ENCODE measurements at places on chromosomes 6 and 20.

GRCh38 chr20:46724343-46724959, 15.0 kb downstream of the SLC2A10 start:
- DNase-seq: no peak

DNA sequence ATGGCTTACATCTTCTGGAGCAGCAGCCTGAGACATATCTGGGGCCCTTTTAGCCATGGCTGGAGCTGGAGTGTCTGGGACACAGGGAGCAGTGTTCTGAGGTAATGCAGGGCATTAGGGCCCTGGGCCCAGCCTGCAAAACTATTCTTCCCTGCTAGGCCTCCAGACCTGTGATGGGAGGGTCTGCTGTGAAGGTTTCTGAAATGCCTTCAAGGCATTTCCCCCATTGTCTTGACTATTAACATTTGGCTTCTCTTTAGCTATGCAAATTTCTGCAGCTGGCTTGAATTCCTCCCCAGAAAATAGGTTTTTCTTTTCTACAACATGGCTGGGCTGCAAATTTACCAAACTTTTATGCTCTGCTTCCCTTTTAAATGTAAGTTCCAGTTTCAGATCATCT, 61.5 kb downstream of the EDN1 start:
- DNase-seq: no peak

- DNase-seq: no peak
These were observed 7.5 kb downstream of the ESF1 start for GRCh38 chr20:13777171-13777601.

DNA sequence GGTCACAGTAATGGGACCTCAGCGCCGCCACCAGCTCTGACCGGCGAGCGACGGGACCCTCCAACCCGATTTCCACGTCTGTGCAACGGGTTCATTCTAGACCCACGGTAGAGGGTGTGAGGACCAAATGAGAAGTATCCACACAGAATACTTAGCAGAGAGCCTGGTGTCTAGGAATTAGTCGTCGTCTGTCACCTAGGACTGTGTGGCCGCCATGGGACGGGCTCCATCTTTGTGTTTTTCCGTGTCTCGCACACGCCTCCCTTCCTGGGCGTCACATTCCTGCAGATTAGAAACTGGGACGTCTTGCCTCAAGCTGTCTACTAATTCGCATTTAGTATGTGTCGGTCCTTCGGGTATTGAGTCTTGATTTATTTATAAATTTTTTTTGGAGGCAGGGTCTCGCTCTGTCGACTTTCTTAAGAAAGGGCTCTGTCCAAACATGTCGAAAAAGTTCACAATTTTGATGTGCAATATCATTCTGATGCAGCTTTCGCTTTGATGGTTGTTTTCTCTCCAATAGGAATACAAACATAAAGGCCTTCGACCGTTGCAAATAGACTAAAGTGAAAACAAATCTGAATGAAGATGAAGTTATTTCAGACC, 563 bp downstream of the MGME1 start:
- DNase-seq: peak; percentile 61

- no peak for DNase-seq
These were observed 73.2 kb downstream of the CDYL start for GRCh38 chr6:4849226-4850022.

DNA sequence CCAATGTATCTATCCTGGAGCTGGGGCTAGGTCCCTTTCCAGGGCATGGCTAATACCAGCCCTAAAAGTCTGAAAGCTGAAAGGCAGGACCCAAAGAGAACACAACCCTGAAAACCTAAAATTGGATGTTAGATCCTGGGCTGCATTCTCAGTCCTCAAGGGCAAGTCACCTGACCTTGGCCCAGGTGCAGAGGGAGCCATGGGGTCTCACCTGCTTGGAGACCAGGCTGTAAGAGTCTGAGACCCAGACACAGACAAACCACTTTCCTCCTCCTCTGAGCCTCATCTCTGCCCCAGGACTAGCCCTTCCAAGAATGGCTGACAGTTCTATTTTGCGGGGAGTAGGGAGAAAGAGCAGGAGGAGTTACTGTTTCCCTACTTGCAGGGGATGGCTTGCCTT, 60.0 kb downstream of the EFCAB8 start:
- no peak for DNase-seq

DNA sequence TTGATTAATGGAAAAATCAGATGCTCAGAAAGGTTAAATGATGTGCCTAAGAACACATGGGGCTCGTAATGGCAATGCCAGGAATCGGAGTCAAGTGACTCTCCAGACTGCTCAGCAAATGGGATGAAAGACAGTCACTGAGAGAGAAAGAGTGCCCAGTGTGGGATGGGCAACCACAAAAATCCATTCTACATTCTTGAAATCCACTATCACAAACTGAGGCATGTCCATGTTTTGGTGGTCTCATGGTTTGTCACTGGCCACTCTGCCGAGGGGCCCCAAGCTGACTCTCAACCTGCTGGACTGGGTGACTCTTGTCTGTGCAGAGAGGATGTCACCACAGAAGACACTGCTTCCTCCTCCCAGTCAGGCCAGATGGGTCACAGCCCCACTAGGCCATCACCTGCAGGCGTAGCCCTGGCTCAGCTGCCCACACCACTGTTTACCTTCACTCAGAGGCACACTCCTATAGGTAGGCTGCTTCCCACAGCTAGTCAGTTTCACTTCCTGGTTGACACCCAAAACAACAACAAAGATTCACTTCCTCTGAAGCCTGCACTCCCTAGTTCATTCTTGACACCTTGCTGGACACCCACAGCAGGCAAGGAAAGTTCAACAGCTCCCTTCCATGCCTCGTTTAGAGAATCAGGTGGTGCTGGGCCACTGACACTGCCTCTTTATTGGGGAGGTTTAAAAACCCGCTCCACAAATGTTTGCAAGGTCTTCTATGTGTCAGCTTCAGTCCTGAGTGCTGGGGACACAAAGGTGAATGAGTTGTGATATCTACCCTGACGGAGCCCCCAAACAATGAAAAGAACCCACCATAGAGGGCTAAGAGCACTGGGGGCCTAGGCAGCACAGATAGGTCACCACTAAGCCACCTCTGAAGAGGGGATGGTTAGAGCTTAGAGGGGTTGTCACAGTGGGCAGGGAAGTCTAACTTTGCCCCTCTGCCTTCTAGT, 21.7 kb downstream of the MAP1LC3A start:
- DNase-seq: peak; percentile 10

DNA sequence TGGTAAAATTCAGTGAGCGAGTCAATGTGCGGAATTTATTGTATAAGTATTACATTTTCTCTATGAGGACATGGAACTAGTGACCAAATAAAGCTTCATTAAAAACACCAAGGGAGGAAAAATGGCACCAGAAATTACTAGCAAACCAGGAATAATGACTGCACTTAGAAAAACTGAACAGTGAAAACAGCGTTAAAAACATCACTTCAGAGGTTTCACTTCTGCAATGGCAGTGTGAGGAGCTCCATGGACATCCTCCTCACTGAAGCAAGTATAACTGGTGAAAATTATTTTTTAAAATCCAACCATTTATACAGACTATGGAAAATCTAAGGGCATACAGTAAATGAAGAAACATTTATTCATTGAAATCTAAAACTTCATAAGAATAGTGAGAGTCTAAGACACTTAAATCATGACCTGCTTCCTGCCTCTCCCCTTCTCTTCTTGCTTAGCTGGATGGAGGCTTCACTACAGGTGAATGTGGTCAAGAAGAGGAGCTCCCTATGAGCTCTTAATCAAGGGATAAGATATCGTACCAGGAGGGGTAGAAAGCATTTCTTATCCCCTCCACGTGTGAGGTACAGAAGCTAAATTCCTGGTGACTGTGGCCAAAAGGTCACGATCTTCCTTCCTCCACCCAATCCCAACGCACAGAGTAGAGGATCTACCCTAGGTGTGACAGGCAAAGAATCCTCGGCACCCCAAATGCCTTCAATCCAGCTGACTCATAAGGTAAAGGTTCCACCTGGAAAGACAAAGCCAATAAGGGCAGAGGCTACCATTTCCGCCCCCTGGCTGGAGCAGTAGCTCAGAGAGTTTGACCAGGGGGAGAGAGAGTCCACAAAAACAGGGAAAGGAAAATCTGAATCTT, 12.3 kb upstream of the ASF1A start:
- no peak for DNase-seq

DNA sequence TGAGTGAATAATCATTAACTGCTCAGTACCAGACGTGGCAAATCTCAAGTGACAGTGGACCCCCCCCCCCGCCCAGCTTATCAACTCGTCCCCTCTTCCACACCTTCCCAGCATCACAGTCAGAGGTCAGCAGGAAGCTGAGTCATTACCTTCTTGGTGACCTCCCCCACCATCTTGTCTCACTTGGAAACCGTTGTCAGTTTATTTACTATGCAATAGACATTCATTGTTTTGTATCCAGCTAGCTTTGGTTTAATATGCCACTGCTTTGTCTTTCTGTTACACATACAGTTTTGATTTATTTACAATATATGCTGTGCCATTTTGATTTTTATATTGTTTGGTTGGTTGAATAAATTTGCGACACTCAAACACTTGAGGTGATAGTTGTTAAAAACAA, 158.1 kb downstream of the QKI start:
- DNase-seq: no peak

DNA sequence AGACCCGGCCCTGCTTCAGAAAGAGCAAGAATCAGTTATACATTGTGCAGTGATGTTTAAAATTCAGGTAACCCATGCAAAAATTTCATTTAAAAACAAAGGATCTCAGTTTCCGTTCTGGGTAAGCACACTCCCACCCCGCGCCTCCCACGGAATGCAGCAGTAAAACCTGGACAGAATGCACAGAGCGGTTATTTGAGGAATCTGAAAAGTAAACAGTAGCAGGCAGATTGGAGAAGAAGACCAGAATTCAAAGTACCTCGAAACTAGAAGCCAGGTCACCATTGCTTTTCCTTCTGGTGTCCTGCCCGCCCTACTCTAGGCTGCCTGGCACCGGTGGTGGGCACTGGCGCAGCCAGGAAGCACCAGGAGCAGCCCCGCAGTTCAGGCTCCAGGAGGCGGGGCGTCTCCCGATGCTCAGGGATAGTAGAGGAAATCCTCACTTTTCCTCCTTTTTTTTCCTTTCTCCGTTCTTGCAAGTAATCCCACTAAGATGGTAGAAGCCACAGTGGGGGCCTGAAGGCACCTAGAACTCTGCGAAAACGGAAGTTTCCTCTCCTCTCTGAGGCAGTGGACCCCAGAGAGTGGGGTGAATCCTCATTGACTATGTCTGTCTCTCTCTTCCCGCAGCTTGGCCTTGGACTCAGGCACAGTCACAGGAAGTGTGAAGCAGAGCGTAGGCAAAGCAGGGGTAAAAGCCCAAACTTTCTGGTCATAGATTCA, 28.3 kb downstream of the METTL24 start:
- DNase-seq: no peak

DNA sequence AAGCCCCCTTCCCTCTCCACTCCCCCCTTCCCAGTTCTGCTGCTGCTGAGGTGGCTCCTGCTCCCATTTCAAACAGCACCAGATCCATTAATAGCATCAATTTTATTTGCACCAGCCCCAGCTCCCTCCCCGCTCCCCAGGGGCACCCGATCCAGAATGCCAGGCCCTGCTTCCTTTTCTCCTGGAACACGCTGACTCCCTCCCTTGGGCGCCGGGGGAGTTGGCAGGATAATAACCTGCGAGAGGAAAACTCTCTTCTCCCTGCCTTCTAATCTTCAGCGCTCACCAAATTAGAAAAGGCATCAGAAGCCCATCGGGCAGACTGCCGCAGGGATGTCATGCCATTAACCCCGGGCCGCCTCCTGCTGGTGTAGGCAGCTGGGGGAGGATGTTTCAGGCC, 77.8 kb downstream of the NCR2 start:
- DNase-seq: no peak

DNA sequence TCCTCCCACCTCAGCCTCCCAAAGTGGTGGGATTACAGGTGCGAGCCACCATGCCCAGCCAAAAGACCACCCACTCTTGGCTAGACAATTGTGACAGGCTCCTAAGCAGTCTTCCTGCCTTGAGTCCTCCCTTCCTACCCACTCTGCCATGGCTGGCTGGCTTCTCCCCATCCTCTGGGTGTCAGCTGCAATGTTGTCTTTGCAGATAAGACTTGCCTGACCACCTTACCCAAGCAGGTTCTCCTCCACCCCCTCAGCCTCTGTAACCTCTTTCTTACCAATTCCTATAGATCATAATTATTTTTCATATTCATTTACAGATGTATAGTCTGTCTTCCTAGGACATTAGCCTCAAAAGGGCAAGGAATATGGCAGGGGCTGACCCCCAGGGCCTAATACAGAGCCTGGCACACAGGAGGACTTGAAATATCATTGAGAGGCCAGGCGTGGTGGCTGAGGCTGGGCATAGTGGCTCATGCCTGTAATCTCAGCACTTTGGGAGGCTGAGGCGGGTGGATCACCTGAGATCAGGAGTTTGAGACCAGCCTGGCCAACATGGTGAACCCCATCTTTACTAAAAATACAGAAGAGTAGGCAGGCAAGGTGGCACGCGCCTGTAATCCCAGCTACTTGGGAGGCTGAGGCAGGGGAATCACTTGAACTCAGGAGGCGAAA, 28.7 kb upstream of the SPAG4 start:
- no peak for DNase-seq

DNA sequence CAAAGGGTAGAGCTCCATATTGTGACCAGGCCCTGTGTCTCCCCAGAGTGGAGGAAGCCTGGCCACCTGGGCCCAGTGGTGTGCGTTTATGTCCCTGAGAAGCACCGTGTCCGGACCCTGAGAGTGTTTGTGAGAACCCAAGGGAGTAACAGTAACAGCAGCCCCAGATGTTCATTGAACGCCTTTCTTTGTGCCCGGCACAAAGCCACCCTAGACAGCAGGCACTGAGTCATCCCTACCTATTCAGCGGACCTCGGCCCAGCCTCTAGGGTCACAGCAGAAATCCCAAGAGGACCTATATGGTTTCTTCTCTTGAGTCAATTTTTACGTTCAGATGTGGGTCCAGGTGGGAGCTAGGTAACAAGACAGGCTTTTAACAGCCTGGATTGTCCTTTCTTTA, 24.5 kb downstream of the BCAS4 start:
- no peak for DNase-seq

DNA sequence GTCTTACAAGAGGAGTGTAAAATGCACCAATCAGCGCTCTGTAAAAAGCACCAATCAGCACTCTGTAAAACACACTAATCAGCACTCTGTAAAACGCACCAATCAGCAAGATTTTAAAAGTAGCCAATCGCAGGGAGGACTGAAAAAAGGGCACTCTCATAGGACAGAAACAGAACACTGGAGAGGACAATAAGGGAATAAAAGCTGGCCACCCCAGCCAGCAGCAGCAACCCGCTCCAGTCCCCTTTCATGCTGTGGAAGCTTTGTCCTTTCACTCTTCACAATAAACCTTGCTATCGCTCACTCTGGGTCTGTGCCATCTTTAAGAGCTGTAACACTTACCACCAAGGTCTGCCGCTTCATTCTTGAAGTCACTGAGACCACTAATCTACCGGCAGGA, 1.7 kb upstream of the AIG1 start:
- no peak for DNase-seq

Measured in adrenal gland (tissue), 19 donors.